KBM-7 (cell line): ENCODE measurements at places on chromosomes 1 and 21.

DNA sequence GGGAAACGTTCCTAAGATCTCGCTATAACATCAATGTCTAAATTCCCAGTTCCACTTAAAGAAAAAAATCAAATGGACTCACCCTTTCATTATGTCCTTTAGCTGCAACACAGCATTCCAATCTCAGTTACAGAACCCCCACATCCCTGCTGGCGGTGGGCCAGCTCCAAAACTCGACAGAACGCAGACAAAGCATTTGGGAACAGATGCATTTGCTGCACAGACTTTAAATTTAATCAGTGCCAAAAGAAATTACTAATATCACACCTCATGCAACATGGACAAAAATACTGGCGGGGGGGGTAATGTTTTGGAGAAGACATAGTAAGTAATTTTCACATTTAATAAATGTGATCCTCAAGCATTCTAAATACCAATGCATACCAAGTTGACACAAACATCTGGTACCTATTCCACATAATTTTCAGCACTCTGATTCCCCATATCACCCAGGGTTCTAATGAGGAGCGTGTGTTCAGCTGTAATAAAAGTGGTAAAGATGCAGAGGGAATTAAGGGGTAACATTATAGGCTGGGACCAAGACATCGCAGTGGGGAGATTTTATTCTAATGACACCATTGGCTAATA lies 79.7 kb downstream of the TGFBR3 start:
- DNase-seq, result no peak

DNA sequence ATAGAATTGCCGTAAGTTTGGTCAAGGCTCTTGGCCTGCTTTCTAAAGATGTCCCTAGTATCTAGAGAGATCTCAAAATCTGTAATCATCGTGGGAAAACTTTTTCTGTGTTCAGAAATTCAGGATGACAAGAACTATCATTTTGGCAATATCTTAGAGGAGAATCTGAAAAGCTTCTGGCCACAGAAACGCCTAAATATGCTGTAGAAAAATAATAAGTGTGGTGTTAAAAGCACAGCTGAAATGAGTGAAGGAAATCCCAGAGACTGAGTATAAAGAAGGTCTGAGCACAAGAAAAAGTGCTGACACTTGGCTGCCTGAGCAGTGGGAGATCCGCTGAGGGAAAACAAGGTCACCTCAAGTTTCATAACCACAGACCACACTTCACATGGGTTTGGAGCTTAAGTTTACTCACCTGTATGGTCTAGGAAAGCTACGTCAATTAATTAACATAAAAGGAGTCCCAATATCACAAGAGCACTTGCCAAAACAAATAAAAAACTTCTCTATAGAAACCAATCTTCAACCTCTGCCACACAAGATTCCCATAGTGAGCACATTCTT lies 235.2 kb upstream of the IRF2BP2 start:
- no peak for DNase-seq

DNA sequence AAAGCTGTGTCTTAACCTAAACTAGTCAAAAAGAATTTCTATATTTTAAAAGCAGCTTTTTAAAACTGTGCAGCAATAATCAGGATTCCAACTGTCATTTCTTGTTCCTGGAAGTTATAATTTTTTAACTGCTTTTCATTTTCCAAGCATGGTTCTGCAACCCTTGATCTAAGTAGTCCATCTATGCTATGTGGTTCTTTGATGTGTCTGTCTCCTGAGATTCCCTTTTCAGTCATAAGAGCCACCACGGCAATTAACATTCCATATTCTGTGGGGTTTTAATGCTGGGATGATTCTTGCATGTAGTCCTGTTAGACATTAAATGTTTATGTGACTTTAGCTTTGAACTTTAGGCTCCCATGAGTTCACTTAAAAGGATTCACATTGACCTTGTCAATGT lies 220.4 kb downstream of the TPR start:
- DNase-seq, result no peak

DNA sequence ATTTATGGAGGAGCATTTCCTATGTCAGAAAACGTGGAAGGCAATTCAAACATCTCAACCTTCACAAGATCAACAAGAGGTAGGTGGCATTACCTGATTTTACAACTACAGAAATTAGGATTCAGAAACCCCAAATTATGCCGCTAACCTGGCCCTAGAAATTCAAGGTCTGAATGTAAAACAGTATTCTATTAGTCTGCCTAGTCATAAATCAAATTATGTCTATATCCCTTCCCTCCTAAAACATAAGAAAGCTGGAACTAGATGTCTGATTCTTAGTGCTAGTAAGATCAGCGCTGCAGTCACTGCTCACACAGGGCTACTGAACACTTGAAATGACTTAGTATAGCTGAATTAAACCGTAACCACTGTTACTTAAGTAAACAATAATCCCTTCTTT lies 1.4 kb downstream of the TOMM20 start:
- DNase-seq, result no peak

DNA sequence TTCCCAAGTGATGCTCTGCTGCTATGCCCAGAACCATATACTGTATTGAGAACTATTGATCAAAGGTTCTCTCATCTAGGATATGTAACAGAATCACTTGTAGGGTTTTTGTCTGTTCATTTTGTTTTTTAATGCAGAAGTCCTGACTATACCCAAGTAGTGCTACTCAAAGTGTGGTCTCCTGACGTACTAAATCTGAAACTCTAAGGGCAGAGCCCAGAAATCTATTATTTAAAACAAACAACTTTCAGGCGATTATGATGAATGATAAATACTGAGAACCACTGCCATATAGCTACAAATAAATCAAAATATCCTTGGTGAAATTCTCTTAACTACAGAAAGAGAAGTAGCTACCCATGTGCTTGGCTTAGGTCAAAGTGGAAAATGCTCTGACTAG lies 10.1 kb downstream of the ZZZ3 start:
- no peak for DNase-seq

DNA sequence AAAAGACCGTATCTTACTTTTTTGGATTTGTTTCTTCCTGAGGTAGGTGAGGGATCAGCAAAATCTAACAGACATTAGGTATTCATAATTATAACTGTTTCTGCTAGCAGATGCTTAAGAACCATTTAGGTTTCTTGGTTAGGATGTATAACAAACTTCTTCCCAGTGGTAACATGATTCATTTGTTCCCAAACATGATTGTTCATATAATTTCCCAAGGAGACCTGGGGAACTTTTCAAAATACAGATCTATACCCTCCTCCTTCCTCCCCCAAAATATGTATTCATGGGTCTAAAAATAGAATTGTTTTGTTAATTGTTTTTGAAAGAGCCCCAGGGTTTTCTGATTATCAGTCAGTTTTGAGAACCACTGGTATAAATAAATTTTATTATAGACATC lies 228.2 kb downstream of the COP1 start:
- no peak for DNase-seq

DNA sequence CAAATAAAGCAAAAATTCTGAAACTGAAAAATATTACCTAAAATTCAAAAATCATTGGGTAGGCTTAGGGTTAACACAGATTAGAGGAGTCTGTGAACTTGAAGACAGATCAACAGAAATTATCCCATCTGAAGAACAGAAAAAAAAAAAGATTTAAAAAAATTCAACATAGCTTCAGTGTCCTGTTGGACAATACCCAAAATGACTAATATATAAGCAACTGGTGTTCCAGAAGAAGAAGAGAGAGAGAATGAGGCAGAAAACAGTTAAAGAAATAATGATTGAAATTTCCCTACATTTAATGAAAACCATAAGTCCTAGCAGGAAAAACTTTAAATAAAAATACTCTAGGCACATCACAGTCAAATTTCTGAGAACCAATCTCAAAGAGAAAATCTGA lies 31.5 kb downstream of the TMCO1 start:
- no peak for DNase-seq

- DNase-seq, result no peak
These were observed 57.2 kb downstream of the ITPKB start for GRCh38 chr1:226681652-226682493.
